ENCODE measurements at places on chromosomes 2 and 18. TPM values are rescaled to one million over a fixed set of nuclear protein-coding genes. Genes with fewer than 3 reads are reported as not detected.

The RBBP8 gene
- total RNA-seq = 62.5 TPM

The OTOF gene
- total RNA-seq = 1.6 TPM

The KATNAL2 gene
- total RNA-seq = 0.46 TPM

The MPP4 gene
- not detected for total RNA-seq

The RFX8 gene
- 0.90 TPM for total RNA-seq

The PLEKHH2 gene
- 0.81 TPM for total RNA-seq

The CDH20 gene
- not detected for total RNA-seq

The ARHGAP15 gene
- total RNA-seq = 71.2 TPM

GRCh38 chr18:11432360-11432811 lies 177.0 kb upstream of the SLC35G4 start:
- no peak for DNase-seq

DNA sequence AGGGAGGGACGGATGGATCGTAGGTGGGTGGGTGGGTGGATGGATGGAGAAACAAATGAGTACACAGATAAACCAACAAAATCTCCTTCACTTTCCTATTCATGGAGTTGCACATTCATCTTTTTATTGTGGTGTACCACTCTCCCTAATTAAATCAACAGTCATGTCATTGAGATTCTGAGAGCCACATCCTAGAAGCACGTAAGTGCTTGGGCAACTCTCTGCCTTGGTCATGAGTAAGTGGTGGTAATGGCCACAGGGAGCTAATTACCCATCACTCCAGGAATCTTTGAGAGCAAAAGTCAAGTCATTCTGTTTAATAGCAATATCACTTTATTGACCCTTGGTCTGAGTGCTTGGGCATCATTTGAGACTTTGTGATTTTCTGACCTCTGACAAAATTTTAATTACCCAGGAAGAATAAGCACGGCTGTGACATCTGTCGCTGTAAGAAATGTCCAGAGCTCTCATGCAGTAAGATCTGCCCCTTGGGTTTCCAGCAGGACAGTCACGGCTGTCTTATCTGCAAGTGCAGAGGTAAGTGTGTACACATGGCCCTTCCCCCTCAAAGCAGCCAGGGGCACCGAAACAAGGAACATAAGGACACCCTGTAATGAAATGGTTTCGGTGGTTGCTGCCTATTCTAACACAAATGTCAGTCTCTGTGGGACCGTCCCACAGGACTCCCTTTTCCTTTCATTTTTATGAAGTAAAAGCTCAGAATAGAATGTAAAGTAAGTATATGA lies 85.9 kb downstream of the FEZ2 start:
- no peak for DNase-seq

DNA sequence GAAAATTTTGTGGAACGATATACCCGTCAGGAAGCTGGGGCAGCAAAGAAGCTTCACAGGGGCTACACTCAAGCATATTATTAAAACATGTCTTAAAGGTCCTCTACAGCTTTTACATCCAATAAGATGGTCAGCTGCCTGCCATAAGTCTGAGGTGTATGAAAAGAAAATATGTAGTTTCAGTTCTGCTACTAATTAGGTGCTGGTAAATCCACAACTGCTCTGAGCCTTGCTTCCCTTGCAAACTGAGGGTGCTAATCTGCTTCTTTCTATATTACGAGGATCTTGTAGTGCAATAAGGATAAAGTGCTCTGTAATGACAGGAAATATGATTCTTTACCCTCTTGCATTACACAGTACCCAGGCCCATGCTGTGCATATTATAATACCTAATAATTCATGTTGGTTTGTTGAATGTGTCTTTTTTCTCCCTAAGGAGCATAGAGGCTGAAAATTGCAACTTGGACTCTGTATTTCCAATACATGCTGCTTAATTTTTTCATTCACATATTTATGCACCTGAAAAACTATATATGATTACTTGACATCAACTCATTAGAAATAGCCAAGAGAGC lies 14.5 kb upstream of the SLC8A1 start:
- no peak for DNase-seq

DNA sequence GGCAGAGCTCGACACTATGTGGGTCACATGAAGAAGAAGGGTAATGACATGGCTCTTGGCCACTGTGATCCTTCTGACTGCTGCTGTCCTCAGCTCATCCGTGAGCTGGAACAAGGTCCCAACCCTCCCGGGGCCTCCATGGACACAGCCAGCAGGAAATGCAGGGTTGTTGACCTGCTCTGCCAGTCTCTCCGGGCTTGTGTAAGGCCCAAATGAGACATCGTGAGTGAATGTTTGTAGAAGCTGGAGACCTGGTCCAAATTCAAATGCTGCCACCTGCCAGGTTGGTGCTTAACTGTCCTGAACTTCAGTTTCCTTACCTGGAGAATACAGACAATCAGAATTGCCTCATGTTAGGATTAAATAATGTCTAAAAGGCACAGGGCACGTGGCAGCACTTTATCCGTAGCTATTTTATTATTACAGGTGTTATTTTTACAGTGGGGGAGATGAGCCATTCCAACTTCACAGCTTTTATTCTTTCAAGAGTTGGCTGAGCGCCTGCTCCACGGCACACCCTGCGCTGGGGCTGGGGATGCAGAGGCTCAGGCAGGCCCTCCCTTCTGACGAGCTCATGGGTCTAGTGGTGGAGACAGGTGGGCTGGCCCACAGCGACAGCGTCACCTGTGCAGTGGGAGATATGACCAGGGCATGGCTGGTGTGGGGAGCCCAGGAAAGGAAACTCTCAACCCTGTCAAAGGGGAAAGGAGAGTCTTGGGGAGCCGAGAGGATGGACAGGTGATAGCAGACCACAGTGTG lies 15.1 kb downstream of the ARHGEF4 start:
- DNase-seq = no peak

GRCh38 chr2:206231669-206232286 lies 42.7 kb upstream of the ZDBF2 start:
- DNase-seq = no peak

- no peak for DNase-seq
Measured at GRCh38 chr2:240840435-240841060, 20.5 kb upstream of the KIF1A start.

GRCh38 chr2:152560166-152560565 lies 157.1 kb downstream of the PRPF40A start:
- DNase-seq = no peak

GRCh38 chr18:57807336-57808117 lies 4.4 kb upstream of the ATP8B1 start:
- no peak for DNase-seq

- DNase-seq = no peak
Measured at GRCh38 chr18:80252136-80252535, 4.8 kb upstream of the PARD6G start.

GRCh38 chr2:239509373-239510143 lies 108.7 kb upstream of the HDAC4 start:
- no peak for DNase-seq

- DNase-seq = no peak
Measured at GRCh38 chr2:50606145-50606544, 425.8 kb downstream of the NRXN1 start.

- no peak for DNase-seq
Measured at GRCh38 chr2:34306745-34307144, 707.6 kb upstream of the FAM98A start.

- no peak for DNase-seq
Measured at GRCh38 chr18:79314838-79315388, 80.8 kb upstream of the NFATC1 start.

DNA sequence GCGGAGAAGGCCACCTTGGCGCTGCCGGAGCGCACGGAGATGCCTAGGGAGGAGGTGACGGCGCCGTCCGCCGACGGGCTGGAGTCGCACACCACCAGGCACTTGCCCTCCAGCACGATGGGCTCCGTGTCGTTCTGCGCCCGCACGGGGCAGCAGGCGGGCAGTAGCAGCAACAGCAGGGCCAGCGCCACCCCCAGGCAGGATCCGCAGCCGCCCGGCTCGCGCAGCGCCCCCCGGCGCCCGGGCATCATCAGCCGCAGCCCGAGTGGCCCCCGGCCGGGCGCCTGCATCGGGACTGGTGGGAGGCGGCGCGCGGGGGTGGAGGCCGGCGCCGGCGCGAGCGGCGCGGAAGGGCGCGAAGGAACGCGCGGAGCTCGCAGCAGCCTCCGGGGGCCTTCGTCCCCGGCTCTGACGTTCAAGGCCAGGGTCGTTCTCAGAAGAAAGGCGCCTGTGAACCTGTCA lies 2.2 kb downstream of the CBLN2 start:
- DNase-seq = no peak

GRCh38 chr18:55515214-55515613 lies 72.8 kb downstream of the TCF4 start:
- DNase-seq = no peak

GRCh38 chr2:40760071-40760666 lies 308.3 kb upstream of the SLC8A1 start:
- DNase-seq = no peak

- DNase-seq = no peak
Measured at GRCh38 chr18:48074929-48075706, 144.7 kb upstream of the SMAD2 start.

DNA sequence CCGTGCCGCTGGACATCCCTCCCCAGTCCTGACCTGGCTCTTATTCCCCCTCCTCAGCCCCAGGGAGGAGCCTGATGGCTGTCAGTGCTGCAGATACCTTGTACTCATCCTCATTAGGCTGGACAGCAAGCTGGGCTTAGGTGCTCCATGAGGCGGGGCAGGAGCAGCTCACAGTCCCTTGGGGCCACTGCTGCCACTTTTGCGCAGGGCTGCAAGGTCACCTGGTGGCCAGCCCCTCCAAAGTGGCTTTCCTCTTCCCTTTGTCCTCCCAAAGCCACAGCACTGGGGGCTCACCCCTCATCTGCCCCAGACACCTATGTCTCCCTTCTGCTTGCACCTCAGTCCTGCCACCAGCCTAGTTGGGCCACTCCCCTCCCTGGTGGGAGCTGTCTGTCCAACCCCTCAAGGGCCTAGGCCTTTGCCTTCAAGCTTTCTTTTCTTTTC lies 60.8 kb downstream of the FAM168B start:
- no peak for DNase-seq

DNA sequence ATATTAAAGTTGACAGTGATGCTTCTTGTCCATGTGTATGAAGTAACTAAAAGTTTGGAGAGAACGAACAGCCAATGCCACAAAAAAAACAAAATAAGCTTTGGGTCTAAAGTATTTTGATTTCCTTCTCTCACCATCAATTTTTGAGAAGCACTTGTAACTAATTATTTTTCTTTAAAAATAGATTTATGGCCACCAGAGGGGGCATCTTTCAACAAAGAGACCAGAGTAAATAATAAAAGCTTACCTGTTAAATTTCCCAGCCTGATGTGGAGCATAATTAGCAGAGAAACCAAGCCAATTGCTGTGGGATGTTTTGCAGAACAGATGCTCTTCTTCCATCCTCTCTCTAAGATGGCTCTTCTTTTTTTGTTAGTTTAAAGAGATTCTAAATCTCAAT lies 29.0 kb downstream of the LINC00305 start:
- DNase-seq = no peak

GRCh38 chr2:6113786-6114185 lies 421.6 kb downstream of the SOX11 start:
- no peak for DNase-seq

DNA sequence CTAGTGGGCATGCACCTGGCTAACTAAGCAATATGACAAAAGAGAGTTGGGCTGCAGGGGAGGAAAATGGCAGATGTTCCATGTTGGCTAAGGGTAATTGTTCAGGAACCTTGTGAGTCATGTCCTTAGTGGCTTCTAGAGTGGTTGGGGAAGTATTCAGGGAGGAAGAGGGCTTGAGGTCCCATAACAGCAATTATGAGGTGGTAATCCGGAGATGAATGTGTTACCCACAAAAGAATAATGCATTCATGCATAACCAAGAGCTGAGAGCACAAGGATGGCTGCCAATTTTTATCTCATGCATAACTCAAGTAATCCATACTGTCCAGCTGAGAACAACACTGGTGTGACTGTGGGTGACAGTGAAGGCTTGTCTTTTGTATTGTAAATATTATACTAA lies 42.9 kb downstream of the TMEFF2 start:
- DNase-seq = no peak

GRCh38 chr2:1626271-1626681 lies 118.0 kb downstream of the PXDN start:
- DNase-seq = no peak

DNA sequence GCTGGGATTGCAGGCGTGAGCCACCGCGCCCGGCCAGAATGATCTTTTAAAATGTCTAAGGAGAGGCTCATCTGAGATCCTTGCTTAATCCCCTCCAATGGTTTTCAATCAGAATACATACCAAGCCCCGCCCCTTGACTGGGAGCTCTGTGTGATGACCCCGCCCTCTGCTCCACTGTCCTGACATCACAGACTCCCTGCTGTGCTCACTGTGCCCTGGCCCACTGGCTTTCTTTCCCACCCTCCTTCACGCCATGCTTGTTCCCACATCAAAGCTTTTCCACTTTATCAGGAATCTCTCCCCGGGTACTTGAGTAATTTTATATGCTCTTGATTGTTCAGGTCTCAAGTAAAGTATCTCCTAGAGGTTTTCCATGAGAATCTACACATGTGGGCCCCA lies 762.3 kb upstream of the ID2 start:
- no peak for DNase-seq

- no peak for DNase-seq
Measured at GRCh38 chr2:10891390-10891789, 20.3 kb upstream of the KCNF1 start.

- DNase-seq = no peak
Measured at GRCh38 chr18:25883091-25883490, 207.3 kb downstream of the SS18 start.

- no peak for DNase-seq
Measured at GRCh38 chr2:176383836-176384442, 114.7 kb downstream of the MTX2 start.

DNA sequence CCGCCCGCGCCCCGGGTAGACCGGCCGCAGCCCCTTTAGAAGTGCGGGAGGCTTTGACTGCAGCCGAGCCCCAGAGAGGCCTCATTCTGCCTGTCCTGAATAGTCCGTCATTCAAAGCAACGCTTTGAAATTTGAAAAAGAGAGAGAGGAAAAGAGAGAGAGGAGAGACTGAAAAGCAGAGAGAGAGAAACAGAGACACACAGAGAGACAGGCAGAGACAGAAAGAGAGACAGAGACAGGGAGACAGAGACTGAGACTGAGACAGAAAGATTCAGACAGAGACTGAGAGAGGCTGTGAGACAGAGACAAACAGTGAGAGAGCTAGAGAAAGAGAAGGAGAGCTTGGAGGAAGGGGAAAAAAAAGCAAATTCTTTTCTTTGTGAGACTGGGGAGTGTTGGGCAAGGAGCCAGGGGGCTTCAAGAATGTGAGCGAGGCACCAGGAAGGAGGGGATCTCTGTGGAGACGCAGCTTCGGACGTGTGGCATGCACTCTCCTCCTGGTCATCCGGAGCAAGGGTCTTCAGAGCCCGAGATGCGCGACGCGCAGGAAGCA lies 73.1 kb downstream of the MYCN start:
- no peak for DNase-seq

DNA sequence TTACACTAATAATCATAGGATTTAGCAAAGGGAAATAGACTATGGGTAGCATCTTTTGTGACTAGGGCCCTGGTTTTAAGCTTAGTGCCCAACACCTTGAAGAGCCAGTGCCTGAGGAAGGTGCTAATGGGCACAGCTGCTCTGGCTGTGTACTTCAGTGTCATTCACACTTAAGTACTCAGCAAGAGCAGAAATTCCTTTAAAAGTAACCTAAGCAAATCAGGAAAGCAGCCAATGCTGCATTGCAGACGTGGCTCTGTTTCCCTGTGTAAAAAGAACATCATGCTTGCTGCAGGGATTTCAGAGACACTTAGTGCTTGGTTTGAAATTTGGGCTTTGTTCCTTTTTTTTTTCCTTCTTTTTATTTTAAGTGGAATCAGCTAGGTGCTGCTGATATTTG lies 505.4 kb downstream of the SUCLG1 start:
- no peak for DNase-seq

All from activated CD4-positive, alpha-beta memory T cell treated with anti-CD3 and anti-CD28 coated beads for 36 hours (primary cell).